ENCODE measurements at places on chromosomes 12 and 14. TPM values are rescaled to one million over a fixed set of nuclear protein-coding genes. Genes with fewer than 3 reads are reported as not detected.

- no peaks in the 10 kb centered on the region for H3K36me3 ChIP-seq
- no peak overlapping the region for H3K27ac ChIP-seq
- no peak for DNase-seq
These were observed 657.8 kb downstream of the GALC start for GRCh38 chr14:87334997-87335685.

DNA sequence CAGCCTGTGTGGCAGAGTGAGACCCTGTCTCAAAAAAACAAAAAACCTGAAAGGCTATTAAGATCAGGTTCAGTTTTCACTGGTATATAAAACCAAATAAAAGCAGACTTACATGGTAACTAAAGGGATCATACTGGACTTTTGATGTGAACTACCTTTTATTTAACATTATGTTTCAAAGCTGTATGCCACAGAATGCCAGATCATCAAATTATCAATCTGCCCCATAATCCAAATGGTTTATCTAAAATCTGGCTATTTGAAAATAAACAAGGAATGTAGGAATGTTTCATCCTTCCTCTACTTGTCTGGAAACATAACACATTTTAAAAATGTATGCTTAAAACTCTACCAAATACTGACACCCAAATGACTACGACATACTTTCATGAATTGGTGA lies 14.2 kb downstream of the NID2 start:
- peaks cover 2% of the 10 kb centered on the region for H3K4me1 ChIP-seq
- DNase-seq = no peak
- H3K4me3 ChIP-seq = no peak overlapping the region
- H3K36me3 ChIP-seq = no peaks in the 10 kb centered on the region
- H3K27me3 ChIP-seq = peaks cover 27% of the 10 kb centered on the region

The DCN gene
- not detected for total RNA-seq

DNA sequence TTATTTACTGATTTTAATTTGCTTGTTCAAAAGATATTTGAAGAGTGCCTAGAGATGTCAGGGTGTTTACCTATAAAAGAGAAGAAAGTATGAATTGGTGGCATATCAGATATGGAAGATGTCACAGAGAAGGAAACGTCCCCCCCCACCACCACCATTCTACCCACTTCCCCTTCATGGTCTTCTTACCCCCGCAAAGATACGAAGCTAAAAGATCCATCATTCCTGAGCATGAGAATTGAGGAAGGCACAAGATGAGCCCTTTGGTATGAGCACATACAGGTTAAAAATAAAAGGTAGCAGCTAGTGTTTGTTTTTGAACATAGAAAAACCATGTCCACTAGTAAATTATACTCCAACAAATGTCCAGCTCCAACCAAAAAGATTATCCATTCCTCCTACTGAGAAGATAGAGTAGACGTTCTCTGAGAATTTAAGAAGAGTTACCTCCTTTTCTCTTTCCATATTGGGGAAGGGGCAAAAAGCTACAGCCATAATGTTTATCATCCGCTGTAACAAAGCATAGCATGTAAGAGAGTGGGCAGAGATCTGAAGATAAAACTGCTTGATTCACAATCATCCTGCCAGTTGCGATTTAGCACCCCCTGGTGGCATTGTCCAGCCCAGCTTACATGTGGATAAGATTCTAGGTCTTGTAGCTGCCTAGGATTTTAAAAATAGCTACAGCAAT lies 29.1 kb downstream of the NFYB start:
- peak; percentile 74 for DNase-seq
- no peak overlapping the region for H3K27ac ChIP-seq
- H3K4me3 ChIP-seq = no peak overlapping the region

GRCh38 chr12:116969615-116970585 lies 59.1 kb downstream of the FBXW8 start:
- H3K4me1 ChIP-seq = no peaks in the 10 kb centered on the region
- DNase-seq = no peak
- no peaks in the 10 kb centered on the region for H3K36me3 ChIP-seq
- peaks cover 5% of the 10 kb centered on the region for H3K27me3 ChIP-seq
- H3K27ac ChIP-seq = no peak overlapping the region
- H3K4me3 ChIP-seq = no peak overlapping the region

- H3K27ac ChIP-seq = no peak overlapping the region
- H3K27me3 ChIP-seq = peaks cover 15% of the 10 kb centered on the region
- H3K4me1 ChIP-seq = peaks cover 3% of the 10 kb centered on the region
- DNase-seq = no peak
- no peaks in the 10 kb centered on the region for H3K36me3 ChIP-seq
These were observed 213.9 kb upstream of the FKBP4 start for GRCh38 chr12:2580821-2581220.

The CCDC88C gene
- 95.3 TPM for total RNA-seq

GRCh38 chr12:91053951-91054715 lies 3.7 kb downstream of the KERA start:
- H3K4me3 ChIP-seq = no peak overlapping the region
- DNase-seq = no peak
- no peaks in the 10 kb centered on the region for H3K4me1 ChIP-seq
- no peaks in the 10 kb centered on the region for H3K36me3 ChIP-seq

- no peaks in the 10 kb centered on the region for H3K27me3 ChIP-seq
- DNase-seq = no peak
- no peak overlapping the region for H3K27ac ChIP-seq
These were observed 399.1 kb downstream of the GXYLT1 start for GRCh38 chr12:41745593-41745992.

The PZP gene
- total RNA-seq = not detected

DNA sequence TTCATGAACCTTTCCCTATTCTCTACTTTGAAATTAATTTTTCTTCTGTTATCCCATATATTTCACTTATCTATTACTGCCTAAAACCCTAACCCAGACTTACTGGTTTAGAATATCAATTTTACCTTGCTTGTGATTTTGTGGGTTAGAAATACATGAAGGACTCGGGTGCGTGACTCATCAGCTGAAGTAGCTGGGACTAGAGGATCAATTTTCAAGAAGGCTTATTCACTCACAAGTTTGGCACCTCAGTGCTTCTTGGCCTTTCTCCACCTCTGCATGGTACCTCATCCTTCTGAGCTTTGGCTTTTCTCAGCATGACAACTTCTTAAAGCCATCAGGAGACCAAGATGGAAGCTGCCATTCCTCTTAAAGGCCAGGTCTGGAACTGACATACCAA lies 57.8 kb downstream of the TMEM117 start:
- H3K27ac ChIP-seq = no peak overlapping the region
- H3K27me3 ChIP-seq = no peaks in the 10 kb centered on the region
- H3K4me1 ChIP-seq = no peaks in the 10 kb centered on the region
- H3K36me3 ChIP-seq = no peaks in the 10 kb centered on the region

The GLIPR1L2 gene
- total RNA-seq = not detected

DNA sequence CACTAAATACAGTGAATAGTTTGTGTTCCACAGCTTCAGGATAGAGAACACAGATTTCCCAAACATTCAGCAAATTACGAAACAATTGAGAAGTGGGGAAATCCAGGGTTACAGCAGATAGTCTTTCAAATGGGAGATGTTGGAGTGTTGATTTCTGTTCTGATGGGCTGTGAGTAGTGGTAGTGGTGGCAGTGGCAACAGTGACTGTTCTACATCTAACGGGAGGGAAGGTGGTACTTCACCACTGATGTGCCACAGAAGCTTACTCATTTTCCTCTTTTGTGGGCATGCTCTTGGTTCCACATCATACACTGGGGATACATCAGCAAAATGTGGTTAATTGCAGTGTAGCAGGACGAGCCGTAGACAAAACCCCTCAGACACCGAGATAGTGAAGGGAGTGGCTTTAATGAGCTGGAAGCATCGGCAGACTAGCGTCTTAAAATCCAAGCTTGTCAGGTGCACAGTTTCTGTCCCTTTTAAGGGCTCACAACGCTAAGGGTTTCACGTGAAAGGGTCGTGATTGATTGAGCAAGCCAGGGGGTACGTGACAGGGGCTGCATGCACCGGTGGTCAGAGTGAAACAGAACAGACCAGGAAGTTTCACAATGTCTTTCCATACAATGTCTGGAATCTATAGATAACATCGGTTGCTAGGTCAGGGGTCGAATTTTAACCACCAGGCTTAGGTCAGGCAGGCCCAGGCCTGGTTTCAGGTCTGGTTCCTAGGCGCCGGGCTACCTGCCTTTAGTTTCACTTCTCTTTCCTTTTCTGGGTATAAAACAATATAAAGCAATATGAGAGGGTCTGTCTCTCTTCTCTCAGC lies 330.6 kb upstream of the FBXO33 start:
- H3K27ac ChIP-seq = no peak overlapping the region
- H3K4me3 ChIP-seq = peak overlapping the region; percentile 15
- H3K4me1 ChIP-seq = peaks cover 7% of the 10 kb centered on the region
- no peak for DNase-seq
- H3K27me3 ChIP-seq = no peaks in the 10 kb centered on the region
- no peaks in the 10 kb centered on the region for H3K36me3 ChIP-seq

- no peaks in the 10 kb centered on the region for H3K36me3 ChIP-seq
- H3K27ac ChIP-seq = no peak overlapping the region
- no peak overlapping the region for H3K4me3 ChIP-seq
- peaks cover 4% of the 10 kb centered on the region for H3K27me3 ChIP-seq
These were observed 33.4 kb downstream of the KITLG start for GRCh38 chr12:88546853-88547252.

- no peak overlapping the region for H3K4me3 ChIP-seq
- H3K27me3 ChIP-seq = no peaks in the 10 kb centered on the region
- H3K36me3 ChIP-seq = no peaks in the 10 kb centered on the region
- H3K27ac ChIP-seq = no peak overlapping the region
- DNase-seq = no peak
These were observed 50.7 kb upstream of the CSRP2 start for GRCh38 chr12:76929499-76929898.

- no peaks in the 10 kb centered on the region for H3K27me3 ChIP-seq
- H3K4me3 ChIP-seq = no peak overlapping the region
- no peaks in the 10 kb centered on the region for H3K4me1 ChIP-seq
- H3K27ac ChIP-seq = no peak overlapping the region
- no peak for DNase-seq
- no peaks in the 10 kb centered on the region for H3K36me3 ChIP-seq
These were observed 174.2 kb upstream of the CCDC196 start for GRCh38 chr14:66311990-66312389.

DNA sequence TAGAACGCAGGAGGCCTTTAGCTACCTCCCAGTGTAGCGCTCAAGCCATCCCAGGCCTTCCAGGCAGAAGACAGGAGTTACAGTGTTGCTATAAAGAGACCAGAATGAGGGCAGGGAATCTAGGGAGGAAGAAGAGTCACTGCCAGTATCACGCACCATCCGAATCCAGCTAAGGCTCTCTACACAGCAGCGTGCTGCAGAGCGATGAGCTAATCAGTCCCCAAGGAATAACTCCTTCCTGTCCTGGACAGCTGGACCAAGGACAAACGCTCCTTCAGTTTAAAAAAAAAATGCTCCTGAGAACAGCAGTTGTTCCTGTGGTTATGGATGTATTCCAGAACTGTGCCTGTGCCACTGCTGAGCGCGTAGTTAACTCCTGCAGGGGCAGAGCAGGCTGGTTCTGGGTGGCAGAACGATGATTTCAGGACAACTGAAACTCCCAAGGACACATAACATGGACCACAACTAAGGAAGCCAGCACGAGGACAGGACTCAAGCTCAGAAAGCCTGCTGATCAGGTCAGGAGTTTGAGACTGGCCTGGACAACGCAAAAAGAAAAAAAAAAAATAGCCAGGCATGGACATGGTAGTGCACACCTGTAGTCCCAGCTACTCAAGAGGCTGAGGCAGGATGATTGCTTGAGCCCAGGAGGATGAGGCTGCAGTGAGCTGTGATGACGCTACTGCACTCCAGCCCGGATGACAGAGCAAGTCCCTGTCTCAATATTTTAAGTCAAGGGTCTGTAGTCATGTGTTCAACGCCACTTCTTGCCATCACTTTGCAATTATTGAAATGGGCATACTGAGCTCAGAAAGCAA lies 2.6 kb downstream of the IFFO1 start:
- peak overlapping the region; percentile 33 for H3K4me3 ChIP-seq
- no peak overlapping the region for H3K27ac ChIP-seq
- H3K36me3 ChIP-seq = peaks cover 45% of the 10 kb centered on the region
- DNase-seq = no peak
- peaks cover 32% of the 10 kb centered on the region for H3K4me1 ChIP-seq
- no peaks in the 10 kb centered on the region for H3K27me3 ChIP-seq

GRCh38 chr12:49979016-49979586 lies 6.4 kb downstream of the AQP6 start:
- H3K27me3 ChIP-seq = no peaks in the 10 kb centered on the region
- H3K4me1 ChIP-seq = peaks cover 3% of the 10 kb centered on the region
- H3K27ac ChIP-seq = no peak overlapping the region
- DNase-seq = no peak
- H3K36me3 ChIP-seq = no peaks in the 10 kb centered on the region
- H3K4me3 ChIP-seq = no peak overlapping the region

The GPRC5A gene
- total RNA-seq = not detected

DNA sequence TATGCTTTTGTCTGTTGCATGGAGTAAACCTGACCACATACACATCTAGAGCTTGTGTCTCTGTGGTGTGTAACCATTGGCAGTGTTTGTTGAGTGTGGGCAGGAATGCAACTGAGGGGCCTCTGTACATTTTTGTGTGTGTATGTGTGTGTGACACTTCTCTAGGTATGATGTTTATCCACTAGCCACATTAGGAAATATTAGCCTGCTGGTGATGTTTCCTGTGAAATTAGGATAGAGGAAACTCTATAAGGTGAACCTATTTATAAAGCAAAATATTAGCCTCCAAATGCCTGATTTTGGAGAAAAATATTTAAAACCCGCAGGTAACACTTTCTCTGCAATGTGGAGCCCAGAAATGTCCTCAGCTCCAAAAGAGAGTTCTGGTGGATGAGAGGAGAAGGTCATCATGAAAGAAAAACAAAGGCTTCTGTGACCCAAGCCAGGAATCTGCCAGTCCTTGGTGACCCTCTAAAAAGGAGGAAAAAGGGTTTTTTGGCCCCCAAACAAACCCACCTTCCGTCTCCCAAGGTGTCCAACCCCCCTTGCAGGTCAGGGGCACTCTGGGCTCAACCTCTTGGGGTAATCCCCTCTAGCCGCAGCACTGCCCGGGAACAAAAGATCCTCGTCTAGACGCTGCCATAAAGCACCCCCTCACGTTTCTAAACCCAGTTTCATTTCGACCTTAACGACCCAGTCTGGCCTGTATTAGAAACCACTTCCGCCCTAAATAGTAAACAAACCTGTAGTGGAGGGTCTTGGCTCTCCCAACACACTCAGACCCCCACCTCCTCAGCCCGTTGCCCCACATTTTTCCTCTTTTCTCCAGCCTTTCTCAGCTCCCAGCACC lies 3.1 kb upstream of the HOTAIR start:
- no peak overlapping the region for H3K27ac ChIP-seq
- H3K27me3 ChIP-seq = peaks cover 83% of the 10 kb centered on the region
- DNase-seq = no peak
- no peak overlapping the region for H3K4me3 ChIP-seq
- H3K4me1 ChIP-seq = peaks cover 6% of the 10 kb centered on the region

The BCAT1 gene
- total RNA-seq = 12.7 TPM

GRCh38 chr12:13436182-13436581 lies 239.7 kb downstream of the EMP1 start:
- DNase-seq = no peak
- H3K4me1 ChIP-seq = no peaks in the 10 kb centered on the region
- H3K27me3 ChIP-seq = peaks cover 1% of the 10 kb centered on the region

The CLEC1B gene
- not detected for total RNA-seq
